NCI-H1930 (cell line): ENCODE measurements at places on chromosomes 5 and 9.

- DNase-seq: no peak
These were observed 43.9 kb downstream of the FNBP1 start for GRCh38 chr9:129999141-129999510.

DNA sequence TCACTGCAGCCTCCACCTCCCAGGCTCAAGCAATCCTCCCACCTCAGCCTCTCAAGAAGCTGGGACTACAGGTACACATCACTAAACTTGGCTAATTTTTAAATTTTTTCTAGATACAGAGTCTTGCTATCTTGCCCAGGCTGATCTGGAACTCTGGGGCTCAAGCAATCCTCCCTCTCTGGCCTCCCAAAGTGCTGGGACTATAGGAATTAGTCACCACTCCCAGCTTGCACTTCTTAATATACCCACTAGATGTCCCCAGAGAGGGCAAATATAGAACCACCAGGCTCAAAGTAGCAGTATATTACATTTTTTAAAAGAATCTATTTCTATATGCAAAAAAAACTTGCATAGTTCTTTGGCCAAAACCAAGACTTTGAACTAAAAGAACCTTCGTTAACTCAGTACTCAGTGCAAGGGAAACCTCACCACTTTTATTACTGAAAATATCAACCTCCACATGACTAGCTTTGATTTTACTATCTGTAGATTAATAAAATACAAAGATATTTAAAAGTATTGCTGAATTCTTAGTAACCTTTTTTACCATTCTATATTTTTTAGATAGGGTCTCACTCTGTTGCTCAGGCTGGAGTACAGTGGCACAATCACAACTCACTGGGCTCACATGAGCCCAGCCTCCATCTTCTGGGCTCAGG lies 25.8 kb upstream of the HSD17B3 start:
- DNase-seq: no peak

DNA sequence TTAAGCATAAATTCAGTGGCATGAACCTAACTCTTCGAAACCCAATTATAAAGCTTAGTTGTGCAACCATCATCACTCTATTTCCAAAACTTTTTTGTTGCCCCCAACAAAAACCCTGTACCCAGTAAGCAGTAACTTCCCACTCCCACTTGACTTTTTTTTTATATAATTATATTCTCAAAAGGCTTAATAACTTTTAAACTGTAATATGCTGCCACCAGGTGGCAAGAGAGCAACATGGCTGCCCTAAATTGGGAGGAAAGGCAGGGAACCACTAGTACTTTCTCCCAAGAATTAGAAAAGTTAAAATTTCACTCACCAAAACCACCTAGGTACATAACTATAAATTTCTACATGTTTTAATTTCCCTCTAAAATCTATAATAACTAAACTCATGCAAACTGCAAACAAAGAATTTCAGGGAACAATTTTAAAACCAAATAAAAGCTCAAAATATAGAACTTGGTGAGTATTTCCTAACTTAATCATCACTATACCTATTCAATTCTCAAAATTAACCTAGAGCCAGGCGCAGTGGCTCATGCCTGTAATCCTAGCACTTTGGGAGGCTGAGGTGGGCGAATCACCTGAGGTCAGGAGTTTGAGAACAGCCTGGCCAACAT lies 50.2 kb upstream of the RNF38 start:
- DNase-seq: peak; percentile 52

- no peak for DNase-seq
These were observed 30.2 kb downstream of the SNX18 start for GRCh38 chr5:54547711-54548250.

- no peak for DNase-seq
These were observed 211.3 kb upstream of the PRR16 start for GRCh38 chr5:120252839-120253238.

GRCh38 chr5:161966564-161966963 lies 101.0 kb upstream of the GABRG2 start:
- DNase-seq: no peak
